Glutamatergic neuron (in vitro differentiated cells): ENCODE measurements at places on chromosomes 16 and 17. TPM values are rescaled to one million over a fixed set of nuclear protein-coding genes. Genes with fewer than 3 reads are reported as not detected.

DNA sequence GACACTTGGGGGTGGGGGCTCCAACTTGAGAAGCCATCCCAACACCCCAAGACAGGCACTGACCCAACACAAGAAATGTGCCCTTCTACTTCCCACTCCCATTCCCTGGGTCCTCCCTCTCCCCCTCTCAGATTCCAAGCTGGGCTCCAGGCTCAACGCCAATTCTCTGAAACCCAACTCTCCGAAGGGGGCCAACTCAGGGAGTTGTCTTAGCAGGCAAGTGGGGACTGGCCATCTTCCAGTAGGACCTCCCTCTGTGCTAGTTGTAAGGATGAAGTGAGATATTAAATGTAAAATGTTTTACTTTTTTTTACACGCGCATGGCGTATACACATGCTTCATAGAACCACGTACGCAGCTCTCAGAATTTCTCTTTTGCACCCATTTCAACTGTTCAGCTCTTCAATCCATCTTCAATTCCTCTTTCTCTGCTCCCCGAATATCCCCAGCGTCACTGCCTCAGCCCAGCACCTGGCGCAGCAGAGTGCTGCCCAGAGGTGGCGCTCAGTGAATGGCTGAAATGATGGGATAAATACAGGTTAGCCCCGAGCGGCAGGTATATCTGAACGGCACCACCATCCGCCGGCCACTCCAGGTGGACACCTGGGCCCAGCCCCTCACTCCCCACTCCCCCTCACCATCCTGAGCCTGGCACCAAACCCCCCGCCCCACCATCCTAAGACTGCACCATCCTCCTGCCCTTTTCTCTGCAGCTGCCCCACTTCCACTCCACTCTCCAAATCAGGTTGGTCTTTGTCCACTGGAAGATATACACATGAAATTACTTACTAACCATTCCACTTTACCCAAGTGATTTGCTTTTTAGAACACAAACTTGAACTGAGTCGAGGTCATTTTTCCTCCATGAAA lies 43.9 kb upstream of the TNRC6C start:
- peaks cover 33% of the 10 kb centered on the region for H3K4me1 ChIP-seq
- DNase-seq, result no peak
- peaks cover 7% of the 10 kb centered on the region for H3K27me3 ChIP-seq
- no peaks in the 10 kb centered on the region for H3K36me3 ChIP-seq
- H3K4me3 ChIP-seq, result no peak overlapping the region

The GAN gene
- 14.4 TPM for total RNA-seq

The OTOA gene
- total RNA-seq, result not detected

The CENPN gene
- 9.2 TPM for total RNA-seq

DNA sequence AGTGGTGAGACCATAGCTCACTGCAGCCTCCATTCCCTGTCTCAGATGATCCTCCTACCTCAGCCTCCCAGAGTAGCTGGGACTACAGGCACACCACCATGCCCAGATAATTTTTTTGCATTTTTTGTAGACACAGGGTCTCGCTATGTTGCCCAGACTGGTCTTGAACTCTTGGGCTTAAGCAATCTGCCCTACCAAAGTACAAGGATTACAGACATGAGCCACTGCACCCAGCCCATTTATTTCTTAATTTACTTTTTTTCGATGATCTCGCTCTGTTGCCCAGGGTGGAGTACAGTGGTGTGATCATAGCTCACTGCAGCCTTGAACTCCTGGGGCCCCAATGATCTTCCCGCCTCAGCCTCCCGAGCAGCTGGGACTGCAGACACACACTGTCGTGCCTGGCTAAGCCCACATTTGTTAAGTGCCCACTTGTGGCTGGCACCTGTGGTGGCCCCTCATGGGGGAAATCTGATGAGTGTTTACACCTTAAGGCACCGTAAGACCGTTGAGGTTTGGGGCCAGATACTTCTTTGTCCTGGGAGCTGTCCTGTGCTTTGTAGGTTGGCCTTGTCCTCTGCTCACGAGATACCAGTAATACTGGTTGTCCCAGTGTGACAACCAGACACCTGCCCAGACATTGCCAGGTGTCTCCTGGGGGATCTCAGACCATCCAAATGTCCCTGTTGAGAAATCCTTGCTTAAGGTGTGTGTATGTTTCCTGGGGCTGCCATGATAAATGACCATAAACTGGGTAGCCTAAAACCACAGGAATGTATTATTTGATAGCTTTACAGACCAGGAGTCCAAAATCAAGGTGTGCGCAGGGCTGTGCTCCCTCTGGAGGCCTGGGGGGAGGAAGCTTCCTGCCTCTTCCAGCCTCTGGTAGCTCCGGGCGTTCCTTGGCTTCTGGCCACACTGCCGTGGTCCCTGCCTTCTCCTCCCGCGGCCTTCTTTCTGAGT lies 141.4 kb upstream of the GSE1 start:
- no peak overlapping the region for H3K4me3 ChIP-seq
- no peak for DNase-seq
- H3K4me1 ChIP-seq, result peaks cover 37% of the 10 kb centered on the region
- peak overlapping the region; percentile 22 for H3K27ac ChIP-seq

GRCh38 chr17:74552037-74552436 lies 6.1 kb upstream of the CD300C start:
- peaks cover 12% of the 10 kb centered on the region for H3K27me3 ChIP-seq
- H3K4me3 ChIP-seq, result no peak overlapping the region
- no peaks in the 10 kb centered on the region for H3K4me1 ChIP-seq
- peaks cover 9% of the 10 kb centered on the region for H3K36me3 ChIP-seq

- peaks cover 3% of the 10 kb centered on the region for H3K27me3 ChIP-seq
- H3K4me1 ChIP-seq, result no peaks in the 10 kb centered on the region
- DNase-seq, result no peak
- H3K27ac ChIP-seq, result no peak overlapping the region
- H3K4me3 ChIP-seq, result no peak overlapping the region
- no peaks in the 10 kb centered on the region for H3K36me3 ChIP-seq
These were observed 18.1 kb upstream of the ABCA8 start for GRCh38 chr17:68973098-68973846.

- H3K27me3 ChIP-seq, result peaks cover 1% of the 10 kb centered on the region
- no peak overlapping the region for H3K4me3 ChIP-seq
- peaks cover 20% of the 10 kb centered on the region for H3K4me1 ChIP-seq
- no peak overlapping the region for H3K27ac ChIP-seq
- no peak for DNase-seq
These were observed 19.4 kb upstream of the NFATC3 start for GRCh38 chr16:68065716-68066305.

DNA sequence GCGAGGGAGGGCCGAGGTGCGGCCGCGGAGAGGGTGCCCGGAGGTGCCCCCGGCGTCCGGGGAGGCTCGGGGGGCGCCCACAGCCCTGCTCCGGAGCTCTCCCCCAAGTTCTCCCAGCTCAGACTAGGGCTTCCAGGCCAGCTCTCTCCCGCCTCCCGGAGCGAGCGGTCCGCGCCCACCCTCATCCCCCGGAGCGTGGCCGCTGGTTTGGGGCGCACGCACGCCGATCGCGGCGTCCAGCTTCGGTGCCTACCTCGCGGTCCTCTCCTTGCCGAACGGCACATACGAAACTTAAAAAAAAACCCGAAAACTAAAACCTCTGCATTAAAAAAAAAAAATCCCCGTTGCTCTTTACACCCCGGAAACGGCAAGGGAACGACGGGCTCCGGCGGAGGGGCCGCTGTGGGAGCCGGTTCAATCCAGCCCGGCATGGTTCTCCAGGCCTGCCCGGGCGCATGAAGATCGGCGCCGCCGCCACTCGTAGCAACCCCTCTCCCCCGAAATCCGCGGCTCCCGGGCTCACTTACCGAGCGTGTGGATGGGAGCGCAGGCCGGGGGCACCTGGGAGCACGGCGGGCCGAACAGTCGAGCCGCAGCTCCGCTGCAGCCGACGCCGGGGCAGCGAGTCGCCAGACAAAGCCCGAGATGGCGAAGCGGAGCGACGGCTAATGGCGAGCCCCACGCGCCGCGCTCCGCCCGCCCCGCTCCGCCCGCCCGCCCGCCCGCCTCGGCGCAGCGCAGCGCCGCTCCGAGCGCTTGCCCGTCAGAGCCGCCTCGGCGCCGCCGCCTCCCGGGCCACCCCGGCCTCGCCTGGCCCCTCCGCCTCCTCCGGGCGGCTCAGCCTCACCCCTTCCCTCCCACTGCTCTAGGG lies 973 bp upstream of the UBTF start:
- H3K27ac ChIP-seq, result peak overlapping the region; percentile 96
- H3K4me3 ChIP-seq, result peak overlapping the region; percentile 94
- peak; percentile 35 for DNase-seq

The ADCY9 gene
- total RNA-seq, result 30.4 TPM

DNA sequence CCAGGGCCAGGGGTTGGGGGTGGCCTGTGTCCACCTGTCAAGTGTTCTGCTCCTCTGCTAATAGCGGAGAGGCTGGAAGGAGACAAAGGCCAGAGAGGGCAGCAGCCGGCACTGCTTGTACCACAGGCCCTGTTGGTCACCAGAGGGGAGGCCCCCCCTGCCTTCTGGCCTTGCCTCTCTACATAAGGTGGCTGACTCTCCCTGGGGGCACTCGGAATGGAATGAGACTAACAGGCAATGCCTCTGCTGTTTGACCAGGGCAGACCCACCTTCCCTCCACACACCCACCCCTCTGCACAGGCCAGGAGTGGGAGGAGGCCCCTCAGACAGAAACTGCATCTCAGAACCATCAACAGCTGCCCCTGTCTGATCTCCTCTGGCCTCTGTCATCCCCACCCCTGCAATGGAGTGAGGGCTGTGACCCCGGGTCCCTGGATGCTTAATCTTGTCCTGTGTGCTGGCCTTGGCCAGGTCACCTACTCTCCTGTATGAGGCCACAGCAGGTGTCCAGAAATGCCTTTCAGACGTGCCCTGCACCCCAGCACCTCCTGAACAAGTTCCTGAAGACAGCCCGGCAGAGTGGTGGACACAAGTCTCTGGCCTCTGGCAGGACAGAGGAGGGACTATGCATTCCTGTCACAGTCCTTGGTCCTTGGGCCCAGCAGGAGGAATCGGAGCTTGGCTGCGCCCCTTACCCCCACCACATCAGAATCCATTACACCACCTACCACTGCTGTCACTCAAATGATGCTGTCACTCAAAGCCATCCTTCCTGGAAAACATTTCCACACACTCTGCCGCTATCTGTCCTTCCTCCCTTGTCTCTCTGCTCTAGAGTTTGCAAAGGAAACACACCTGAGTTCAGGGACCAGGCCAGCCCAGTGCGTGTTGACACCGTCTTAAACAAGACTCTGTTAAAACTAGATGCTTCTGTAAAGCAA lies 107.5 kb upstream of the ZNF750 start:
- H3K27me3 ChIP-seq, result peaks cover 10% of the 10 kb centered on the region
- peaks cover 84% of the 10 kb centered on the region for H3K36me3 ChIP-seq
- H3K27ac ChIP-seq, result no peak overlapping the region
- H3K4me3 ChIP-seq, result no peak overlapping the region

The ITGB4 gene
- not detected for total RNA-seq

- H3K27me3 ChIP-seq, result no peaks in the 10 kb centered on the region
- no peaks in the 10 kb centered on the region for H3K4me1 ChIP-seq
These were observed 121.0 kb upstream of the IRX3 start for GRCh38 chr16:54407596-54407995.

GRCh38 chr17:27633312-27634025 lies 2.5 kb downstream of the LGALS9 start:
- DNase-seq, result no peak
- no peaks in the 10 kb centered on the region for H3K36me3 ChIP-seq
- H3K27ac ChIP-seq, result no peak overlapping the region
- H3K27me3 ChIP-seq, result peaks cover 2% of the 10 kb centered on the region

The TBC1D3I gene
- 3.0 TPM for total RNA-seq

DNA sequence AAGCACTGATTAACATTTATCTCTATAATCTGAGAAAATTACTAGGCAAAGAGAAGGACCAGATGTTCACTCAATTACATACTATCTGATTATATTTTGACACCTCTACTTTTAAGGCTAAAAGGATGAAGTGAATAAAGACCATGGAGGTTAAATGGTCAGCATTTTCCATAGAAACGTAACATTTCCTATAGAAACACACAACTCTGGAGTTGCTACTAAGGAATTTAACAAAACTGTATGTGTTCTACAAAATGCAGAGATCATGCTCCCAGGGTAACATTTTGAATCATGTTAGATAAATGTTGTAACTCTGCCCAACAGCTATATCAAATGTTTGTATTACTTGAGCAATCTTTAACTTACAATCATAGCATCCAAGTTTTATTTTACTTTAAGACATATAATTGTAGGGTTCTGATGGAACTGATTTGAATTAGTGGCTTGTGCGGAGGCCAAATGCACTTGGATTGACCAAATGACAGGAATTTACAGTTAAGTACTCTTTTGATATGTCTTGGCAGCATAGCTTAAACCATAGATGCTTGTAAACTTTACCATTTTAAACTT lies 97.7 kb downstream of the RPGRIP1L start:
- no peak for DNase-seq
- H3K27ac ChIP-seq, result no peak overlapping the region
- no peaks in the 10 kb centered on the region for H3K36me3 ChIP-seq
- H3K4me3 ChIP-seq, result no peak overlapping the region

GRCh38 chr16:4241258-4241927 lies 487 bp downstream of the SRL start:
- no peak overlapping the region for H3K27ac ChIP-seq
- no peak overlapping the region for H3K4me3 ChIP-seq

The NPIPA7 gene
- total RNA-seq, result 10.4 TPM

DNA sequence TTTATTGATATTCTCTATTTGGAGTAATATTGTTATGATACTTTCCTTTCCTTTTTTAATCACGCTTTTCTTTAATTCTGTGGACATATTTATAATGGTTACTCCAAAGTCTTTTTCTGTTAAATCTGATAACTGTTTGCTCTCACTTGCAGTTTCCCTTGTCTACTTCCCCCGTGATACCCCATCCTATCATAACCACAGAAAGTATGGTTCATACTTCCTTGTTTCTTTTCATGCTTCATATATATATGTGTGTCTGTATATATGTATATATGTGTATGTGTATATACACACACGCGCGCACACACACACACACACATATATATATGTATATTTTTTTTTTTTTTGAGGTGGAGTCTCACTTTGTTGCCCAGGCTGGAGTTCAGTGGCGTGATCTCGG lies 23.5 kb downstream of the SPECC1 start:
- H3K27ac ChIP-seq, result no peak overlapping the region
- no peaks in the 10 kb centered on the region for H3K36me3 ChIP-seq
- no peak for DNase-seq
- no peak overlapping the region for H3K4me3 ChIP-seq

DNA sequence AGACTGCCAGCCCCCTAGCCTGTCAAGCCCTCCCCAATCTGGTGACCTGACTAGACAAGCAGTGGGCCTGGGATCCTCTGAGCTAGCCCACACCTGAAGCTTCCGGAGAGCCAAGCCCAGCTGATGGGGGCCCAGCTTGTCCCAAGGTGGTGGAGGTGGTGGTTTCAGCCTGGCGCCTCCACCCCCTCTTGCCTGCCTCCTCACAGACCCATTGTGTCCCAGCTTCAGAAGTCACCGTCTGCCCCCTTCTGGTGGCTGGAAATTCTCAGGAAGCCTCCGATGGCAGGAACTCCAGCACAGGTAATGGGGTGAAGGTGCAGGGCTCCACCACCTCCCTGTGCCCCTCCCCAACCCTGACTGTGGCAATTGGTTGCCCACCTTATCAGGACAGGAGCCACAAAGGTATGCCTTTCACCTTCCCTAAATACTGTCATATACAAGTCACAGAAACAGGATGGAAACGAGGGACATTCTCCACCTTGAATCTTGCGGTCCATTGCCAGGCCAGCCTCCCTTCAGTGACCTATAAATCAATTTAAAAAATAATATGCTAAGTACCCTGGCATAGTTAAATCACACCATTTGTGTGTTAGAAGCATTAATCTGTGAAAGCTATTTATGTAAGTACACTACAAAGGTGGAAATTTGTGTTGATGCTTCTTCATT lies 66.0 kb upstream of the ZNF423 start:
- no peaks in the 10 kb centered on the region for H3K36me3 ChIP-seq
- peak; percentile 82 for DNase-seq
- peaks cover 3% of the 10 kb centered on the region for H3K4me1 ChIP-seq
- H3K27me3 ChIP-seq, result no peaks in the 10 kb centered on the region

The G6PC1 gene
- not detected for total RNA-seq

The WDR81 gene
- total RNA-seq, result 13.4 TPM
